ENCODE measurements at places on chromosomes 4 and X. TPM values are rescaled to one million over a fixed set of nuclear protein-coding genes. Genes with fewer than 3 reads are reported as not detected.

DNA sequence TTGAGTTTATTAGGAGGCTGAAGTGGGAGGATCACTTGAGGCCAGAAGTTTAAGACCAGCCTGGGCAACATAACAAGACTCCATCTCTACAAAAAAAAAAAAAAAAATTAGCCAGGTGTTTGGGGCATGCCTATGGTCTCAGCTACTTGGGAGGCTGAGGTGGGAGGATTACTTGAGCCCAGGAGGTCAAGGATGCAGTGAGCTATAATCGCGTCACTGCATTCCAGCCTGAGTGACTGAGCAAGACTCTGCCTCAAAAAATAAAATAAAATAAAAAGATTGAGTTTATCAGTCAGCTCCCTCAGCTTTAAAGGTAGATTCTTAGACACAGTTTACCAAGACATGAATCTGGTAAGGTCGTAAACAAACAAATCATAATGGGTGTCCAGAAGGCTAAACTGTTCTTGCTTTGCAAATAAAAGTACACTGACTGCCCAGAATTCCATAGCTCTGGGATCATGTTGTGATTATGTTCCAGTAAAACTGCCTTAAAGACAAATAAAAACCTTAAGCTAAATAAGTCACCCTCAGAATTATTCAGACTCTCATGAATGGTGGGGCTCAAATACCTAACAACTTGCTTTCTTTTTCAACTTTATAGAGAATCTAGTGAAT, 18.7 kb downstream of the APOO start:
- DNase-seq = no peak
- H3K27me3 ChIP-seq = no peaks in the 10 kb centered on the region
- no peaks in the 10 kb centered on the region for H3K36me3 ChIP-seq
- H3K4me3 ChIP-seq = no peak overlapping the region
- H3K4me1 ChIP-seq = no peaks in the 10 kb centered on the region

GRCh38 chr4:73406548-73406875, 2.4 kb downstream of the ALB start:
- H3K4me3 ChIP-seq = no peak overlapping the region
- no peak for DNase-seq
- no peak overlapping the region for H3K27ac ChIP-seq
- no peaks in the 10 kb centered on the region for H3K36me3 ChIP-seq
- no peaks in the 10 kb centered on the region for H3K4me1 ChIP-seq

The BCLAF3 gene
- 5.0 TPM for total RNA-seq

The SLC9A7 gene
- 5.5 TPM for total RNA-seq

- no peak for DNase-seq
- H3K4me3 ChIP-seq = no peak overlapping the region
- no peaks in the 10 kb centered on the region for H3K4me1 ChIP-seq
- H3K36me3 ChIP-seq = no peaks in the 10 kb centered on the region
- H3K27me3 ChIP-seq = no peaks in the 10 kb centered on the region
- H3K27ac ChIP-seq = no peak overlapping the region
Observed at GRCh38 chr4:124414276-124415040, 298.1 kb downstream of the ANKRD50 start.

GRCh38 chrX:10233173-10233572, 76.4 kb downstream of the CLCN4 start:
- DNase-seq = no peak
- no peak overlapping the region for H3K4me3 ChIP-seq
- no peaks in the 10 kb centered on the region for H3K27me3 ChIP-seq
- H3K4me1 ChIP-seq = no peaks in the 10 kb centered on the region

GRCh38 chr4:78562687-78563086, 11.1 kb downstream of the ANXA3 start:
- H3K36me3 ChIP-seq = no peaks in the 10 kb centered on the region
- no peak overlapping the region for H3K27ac ChIP-seq
- no peaks in the 10 kb centered on the region for H3K27me3 ChIP-seq
- H3K4me3 ChIP-seq = no peak overlapping the region
- DNase-seq = no peak

DNA sequence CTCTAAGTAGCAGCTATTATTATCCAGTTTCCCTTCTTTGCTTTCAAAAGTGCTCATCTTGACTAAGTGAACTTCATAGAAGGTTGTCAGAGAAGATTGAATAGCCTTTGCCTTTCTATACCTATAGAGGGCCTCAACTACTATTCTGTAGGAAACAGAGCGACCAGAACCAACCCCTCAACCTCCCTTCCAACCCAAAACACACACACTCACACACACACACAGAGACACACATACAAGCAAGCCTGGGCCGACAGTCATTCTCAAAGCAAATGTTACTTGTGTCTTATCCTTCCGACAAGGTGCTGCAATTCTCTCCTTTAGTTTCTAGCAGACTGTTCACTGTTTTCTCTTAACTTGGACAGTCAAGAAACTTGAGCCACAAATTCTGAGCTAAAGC, 201.6 kb downstream of the DCTD start:
- H3K27ac ChIP-seq = no peak overlapping the region
- H3K36me3 ChIP-seq = no peaks in the 10 kb centered on the region
- no peak for DNase-seq
- no peak overlapping the region for H3K4me3 ChIP-seq
- no peaks in the 10 kb centered on the region for H3K4me1 ChIP-seq
- no peaks in the 10 kb centered on the region for H3K27me3 ChIP-seq

All from ascending aorta (tissue), 2 donors.